ENCODE measurements at places on chromosomes 7 and 10.

DNA sequence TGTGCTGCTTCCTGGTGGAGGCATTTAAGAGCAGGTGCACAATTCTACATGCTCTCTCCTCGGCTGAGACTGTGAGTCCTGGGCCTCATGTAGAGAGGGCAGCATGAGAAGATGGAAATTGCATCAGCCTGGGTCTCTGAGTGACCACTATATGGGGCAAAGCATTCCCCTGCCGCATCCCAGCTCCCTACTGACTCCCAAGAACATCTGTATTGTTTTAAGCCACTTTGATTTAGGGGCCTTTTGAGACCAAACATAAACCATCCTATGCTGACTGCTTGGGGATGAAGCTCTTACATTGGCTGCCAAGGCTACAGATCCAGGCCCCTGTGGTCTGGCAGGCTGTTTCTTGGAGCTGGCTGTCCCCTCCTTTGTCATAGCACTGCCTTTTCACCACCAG, 101.3 kb upstream of the TBX20 start:
- no peak for DNase-seq

DNA sequence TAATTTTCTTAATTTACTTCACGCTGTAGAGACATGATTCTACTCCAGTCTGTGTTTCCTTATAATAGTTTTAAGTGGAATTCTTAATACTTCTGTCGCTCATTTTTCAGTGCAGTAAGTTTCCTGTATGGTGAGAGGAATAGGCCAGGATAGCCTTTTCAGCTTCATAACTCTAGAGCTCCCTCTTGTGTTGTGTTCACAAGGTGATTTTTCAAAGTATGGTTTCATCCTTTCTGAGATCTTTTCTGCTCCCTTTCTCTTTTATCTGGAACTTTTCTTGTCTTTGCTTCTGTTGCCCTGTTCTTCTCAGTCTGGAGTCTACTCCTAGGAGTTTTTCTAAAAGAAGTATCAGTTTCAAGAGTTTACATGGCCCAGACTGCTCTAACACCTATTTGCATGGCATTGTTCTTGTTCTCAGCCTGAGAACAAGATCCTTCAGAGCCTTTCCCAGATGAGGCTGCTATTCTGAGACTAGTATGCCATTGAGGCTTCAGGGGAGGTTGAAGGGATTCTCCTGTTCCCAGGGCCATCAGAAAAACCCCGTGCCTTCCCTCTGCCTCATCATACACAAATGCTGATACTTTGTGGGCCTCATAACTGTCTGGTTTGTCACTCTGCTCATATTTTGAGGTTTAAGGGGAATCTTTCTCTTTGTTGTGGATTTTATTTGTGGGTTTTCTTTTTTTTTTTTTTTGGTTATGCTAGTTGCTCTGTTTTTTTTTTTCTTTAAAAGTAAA, 21.8 kb downstream of the NET1 start:
- peak; percentile 17 for DNase-seq

GRCh38 chr10:71268247-71268691, 50.8 kb upstream of the SLC29A3 start:
- no peak for DNase-seq

DNA sequence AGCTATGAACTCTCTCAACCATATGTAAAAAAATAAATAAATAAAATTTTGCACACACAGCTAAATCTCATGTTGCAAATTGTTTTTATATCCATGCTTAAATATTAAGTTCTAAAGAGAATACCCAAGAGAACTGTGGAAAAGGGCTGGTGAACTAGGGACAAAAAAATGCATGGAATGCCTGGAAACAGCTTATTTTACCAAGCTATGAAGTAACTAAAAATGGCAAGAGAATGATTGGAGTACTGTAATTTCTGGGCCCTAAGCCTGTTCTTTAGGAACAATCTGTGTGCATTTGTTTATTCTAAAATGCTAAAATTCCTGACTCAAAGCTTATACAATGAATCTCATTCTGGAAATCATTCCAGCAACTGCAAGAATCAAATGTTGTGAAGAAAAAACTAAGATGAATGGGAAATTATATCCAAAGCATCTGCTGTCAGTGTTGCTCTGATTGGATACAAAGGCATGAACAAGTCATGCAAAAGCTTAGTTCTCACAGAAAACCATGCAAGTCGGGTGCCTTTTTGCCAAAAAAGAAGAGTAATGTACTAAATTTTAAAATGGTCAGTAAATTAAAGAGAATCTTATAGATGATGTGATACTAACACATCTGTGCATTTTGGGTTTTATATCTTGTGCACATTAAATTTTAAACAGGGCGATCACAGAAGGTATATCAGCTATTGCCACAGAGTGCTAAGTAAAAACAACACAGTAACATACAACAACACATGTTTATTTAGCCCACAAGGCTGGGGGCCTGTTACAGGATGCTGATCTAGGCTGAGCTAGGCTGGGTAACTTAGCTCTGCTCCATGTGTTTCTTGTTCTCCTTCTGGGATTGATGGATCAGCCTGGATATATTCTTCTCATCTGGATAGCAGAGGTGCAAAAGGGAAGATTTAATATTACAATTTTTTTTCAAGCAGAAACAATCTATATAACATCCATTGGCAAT, 453.5 kb upstream of the SEMA3A start:
- DNase-seq, result no peak

DNA sequence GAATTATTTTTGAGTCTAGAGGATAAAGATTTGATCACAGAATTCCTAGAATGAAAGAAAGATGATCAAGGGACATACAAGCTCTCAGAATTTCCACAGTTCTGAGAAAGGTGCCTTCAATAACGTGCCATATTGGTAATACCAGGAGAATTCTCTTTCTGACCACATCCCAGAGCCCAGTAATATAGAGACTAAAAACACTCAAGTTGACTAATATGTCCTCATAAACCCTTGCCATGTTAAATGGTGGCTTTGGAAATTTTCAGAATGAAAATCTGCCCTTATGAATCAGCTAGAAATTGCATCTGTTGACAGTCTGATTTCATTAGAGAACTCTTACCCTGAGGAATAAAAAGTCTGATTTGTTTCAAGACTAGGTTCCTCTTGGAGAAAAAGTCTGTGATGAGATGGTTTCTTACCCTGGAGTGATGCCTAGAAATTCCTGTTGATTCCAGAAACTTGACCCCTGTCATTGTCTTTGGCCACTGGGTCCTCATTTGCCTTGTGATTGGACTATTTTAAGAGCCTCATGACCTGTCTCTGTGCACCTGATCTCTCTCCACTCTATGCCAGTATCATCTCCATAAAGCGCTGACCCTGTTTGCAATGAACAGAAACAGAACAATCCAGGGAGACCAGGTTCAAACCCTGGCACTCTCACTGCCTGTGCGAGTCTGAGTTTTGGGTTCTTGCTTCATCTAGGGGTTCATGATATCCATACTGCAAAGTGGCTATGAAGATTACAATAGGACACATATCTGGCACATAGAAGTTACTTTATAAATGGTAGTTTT, 3.3 kb downstream of the IL2RA start:
- DNase-seq, result no peak
